H1 (cell line): ENCODE measurements at places on chromosomes 4 and X. TPM values are rescaled to one million over a fixed set of nuclear protein-coding genes. Genes with fewer than 3 reads are reported as not detected.

GRCh38 chrX:1899841-1900240 lies 285.0 kb downstream of the ASMT start:
- DNase-seq, result no peak
- H3K27me3 ChIP-seq, result no peaks in the 10 kb centered on the region
- H3K27ac ChIP-seq, result no peak overlapping the region
- no peaks in the 10 kb centered on the region for H3K4me1 ChIP-seq
- H3K4me3 ChIP-seq, result no peak overlapping the region

GRCh38 chrX:135295238-135295943 lies 13.9 kb upstream of the ETDC start:
- H3K27me3 ChIP-seq, result no peaks in the 10 kb centered on the region
- H3K27ac ChIP-seq, result no peak overlapping the region
- peak; percentile 63 for DNase-seq

DNA sequence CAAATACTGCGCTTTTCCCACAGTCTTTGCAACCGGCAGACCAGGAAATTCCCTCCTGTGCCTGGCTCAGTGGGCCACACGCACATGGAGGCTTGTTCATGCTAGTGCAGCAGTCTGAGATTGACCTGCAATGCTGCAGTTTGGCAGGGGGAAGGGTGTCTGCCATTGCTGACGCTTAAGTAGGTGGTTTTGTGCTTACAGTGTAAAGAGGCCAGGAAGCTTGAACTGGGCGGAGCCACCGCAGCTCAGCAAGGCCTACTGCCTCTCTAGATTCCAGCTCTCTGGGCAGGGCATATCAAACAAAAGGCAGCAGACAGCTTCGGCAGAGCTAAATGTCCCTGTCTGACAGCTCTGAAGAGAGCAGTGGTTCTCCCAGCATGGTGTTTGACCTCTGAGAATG lies 390.5 kb upstream of the TECRL start:
- no peaks in the 10 kb centered on the region for H3K36me3 ChIP-seq
- H3K4me3 ChIP-seq, result no peak overlapping the region
- H3K4me1 ChIP-seq, result no peaks in the 10 kb centered on the region
- H3K27me3 ChIP-seq, result no peaks in the 10 kb centered on the region
- DNase-seq, result no peak

DNA sequence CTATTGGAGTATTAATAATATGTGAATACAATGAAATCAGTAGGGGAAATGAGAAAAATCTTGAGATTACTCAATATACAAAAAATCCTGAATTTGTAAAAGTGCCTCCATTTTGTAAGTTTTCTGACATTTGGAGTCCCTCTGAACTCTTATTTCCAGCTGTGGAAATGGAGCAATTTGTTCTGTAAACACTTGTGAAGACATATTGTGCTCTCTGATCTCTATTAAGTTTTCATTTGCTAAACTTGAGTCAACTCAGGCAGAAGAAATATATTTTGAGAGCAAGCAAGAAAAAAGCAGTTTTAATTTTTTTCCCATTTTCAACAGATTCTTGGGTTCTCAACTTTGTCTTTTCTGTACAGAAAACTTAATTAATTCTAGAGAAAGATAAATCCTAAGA lies 51.4 kb upstream of the PCDH18 start:
- no peaks in the 10 kb centered on the region for H3K27me3 ChIP-seq
- H3K27ac ChIP-seq, result no peak overlapping the region
- no peak overlapping the region for H3K4me3 ChIP-seq
- no peak for DNase-seq
- no peaks in the 10 kb centered on the region for H3K36me3 ChIP-seq
- no peaks in the 10 kb centered on the region for H3K4me1 ChIP-seq

GRCh38 chrX:94435799-94436198 lies 761.8 kb downstream of the FAM133A start:
- H3K27ac ChIP-seq, result no peak overlapping the region
- no peaks in the 10 kb centered on the region for H3K36me3 ChIP-seq

- no peaks in the 10 kb centered on the region for H3K4me1 ChIP-seq
- no peaks in the 10 kb centered on the region for H3K27me3 ChIP-seq
- DNase-seq, result no peak
- no peaks in the 10 kb centered on the region for H3K36me3 ChIP-seq
- no peak overlapping the region for H3K4me3 ChIP-seq
These were observed 91.2 kb downstream of the LPAR4 start for GRCh38 chrX:78838709-78839108.

GRCh38 chr4:150425161-150425560 lies 156.8 kb upstream of the MAB21L2 start:
- H3K27ac ChIP-seq, result no peak overlapping the region
- no peak for DNase-seq
- no peaks in the 10 kb centered on the region for H3K27me3 ChIP-seq
- H3K4me1 ChIP-seq, result no peaks in the 10 kb centered on the region

GRCh38 chr4:10035130-10035529 lies 13.8 kb upstream of the SLC2A9 start:
- no peaks in the 10 kb centered on the region for H3K27me3 ChIP-seq
- H3K4me1 ChIP-seq, result no peaks in the 10 kb centered on the region
- no peak overlapping the region for H3K4me3 ChIP-seq
- H3K27ac ChIP-seq, result no peak overlapping the region
- no peak for DNase-seq
- no peaks in the 10 kb centered on the region for H3K36me3 ChIP-seq

- no peak overlapping the region for H3K4me3 ChIP-seq
- no peak for DNase-seq
- H3K27me3 ChIP-seq, result no peaks in the 10 kb centered on the region
- peaks cover 2% of the 10 kb centered on the region; the same call in 1 of the 2 replicates for H3K4me1 ChIP-seq
These were observed 14.2 kb downstream of the RGS12 start for GRCh38 chr4:3307060-3307459.

- H3K27me3 ChIP-seq, result no peaks in the 10 kb centered on the region
- H3K36me3 ChIP-seq, result no peaks in the 10 kb centered on the region
- H3K4me3 ChIP-seq, result no peak overlapping the region
- H3K27ac ChIP-seq, result no peak overlapping the region
These were observed 1.5 kb upstream of the NEIL3 start for GRCh38 chr4:177308125-177308524.

DNA sequence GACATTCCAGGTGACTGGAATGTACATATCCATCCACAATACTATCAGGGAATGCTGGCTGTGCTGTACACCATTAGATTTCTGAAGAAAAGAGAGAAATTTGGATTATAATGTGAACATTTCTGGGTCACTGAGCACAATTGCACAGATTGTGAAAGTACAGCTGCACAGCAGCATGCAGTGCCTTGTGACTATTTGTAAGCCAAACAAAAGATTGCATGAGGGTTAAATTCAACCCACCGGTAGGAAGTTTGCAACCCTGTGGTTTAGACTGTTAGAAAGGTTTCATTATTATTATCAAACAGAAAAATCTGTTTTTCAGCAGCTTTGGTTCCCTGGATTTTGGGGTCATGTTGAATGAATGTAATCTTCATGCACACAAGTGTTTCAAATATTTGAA lies 24.5 kb downstream of the DDIT4L start:
- no peak overlapping the region for H3K4me3 ChIP-seq
- no peaks in the 10 kb centered on the region for H3K36me3 ChIP-seq
- H3K27me3 ChIP-seq, result no peaks in the 10 kb centered on the region
- no peak for DNase-seq
- no peak overlapping the region for H3K27ac ChIP-seq

- H3K36me3 ChIP-seq, result no peaks in the 10 kb centered on the region
- H3K27me3 ChIP-seq, result peaks cover 27% of the 10 kb centered on the region
- no peak for DNase-seq
- no peak overlapping the region for H3K27ac ChIP-seq
These were observed 342.8 kb upstream of the F9 start for GRCh38 chrX:139187738-139188137.

GRCh38 chrX:119688911-119689321 lies 4.1 kb downstream of the SEPTIN6 start:
- DNase-seq, result no peak
- no peak overlapping the region for H3K4me3 ChIP-seq
- peaks cover 3% of the 10 kb centered on the region for H3K4me1 ChIP-seq
- H3K27ac ChIP-seq, result no peak overlapping the region
- no peaks in the 10 kb centered on the region for H3K36me3 ChIP-seq

DNA sequence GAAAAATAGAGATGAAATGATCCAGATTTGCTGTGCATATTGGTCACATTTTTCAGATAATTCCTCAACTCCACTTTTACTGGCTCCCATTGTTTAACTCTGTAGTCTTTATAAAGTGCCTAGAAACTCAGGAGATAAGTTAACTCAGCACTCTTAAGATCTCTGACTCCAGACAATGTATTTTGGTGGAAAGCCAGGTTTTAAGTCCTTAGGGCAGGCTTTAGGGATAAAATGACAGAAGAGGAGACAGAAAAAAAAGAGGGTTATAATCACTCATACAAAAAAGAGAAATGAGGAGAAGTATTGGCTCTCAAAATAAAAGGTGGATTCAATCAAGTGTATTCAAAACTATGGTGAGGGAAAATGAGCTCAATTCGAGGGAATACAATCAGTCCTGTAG lies 674.8 kb upstream of the INTU start:
- no peaks in the 10 kb centered on the region for H3K36me3 ChIP-seq
- H3K27ac ChIP-seq, result no peak overlapping the region
- DNase-seq, result no peak
- peaks cover 3% of the 10 kb centered on the region; the same call in 1 of the 2 replicates for H3K4me1 ChIP-seq
- H3K4me3 ChIP-seq, result no peak overlapping the region

DNA sequence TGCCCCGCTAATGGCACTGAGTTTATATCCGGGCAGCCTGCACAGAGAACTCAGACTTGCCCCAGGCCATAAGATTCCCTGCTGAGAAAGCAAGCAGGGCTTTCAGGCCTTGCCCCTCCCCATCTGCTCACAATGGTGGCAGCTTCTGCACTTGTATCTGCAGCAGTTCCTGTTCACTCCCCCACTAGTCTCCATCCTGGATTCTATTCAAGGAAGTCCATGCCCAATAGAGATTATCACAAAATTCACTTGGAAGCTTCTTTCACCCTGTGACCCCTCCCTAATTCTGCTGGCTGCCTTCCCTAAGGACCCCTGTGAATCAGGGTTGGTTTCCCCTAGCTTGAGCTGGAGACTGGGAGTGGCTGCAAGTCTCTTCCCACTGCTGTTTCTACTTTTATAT lies 34.5 kb upstream of the UCP1 start:
- no peaks in the 10 kb centered on the region for H3K4me1 ChIP-seq
- no peaks in the 10 kb centered on the region for H3K27me3 ChIP-seq
- H3K27ac ChIP-seq, result no peak overlapping the region
- no peaks in the 10 kb centered on the region for H3K36me3 ChIP-seq

DNA sequence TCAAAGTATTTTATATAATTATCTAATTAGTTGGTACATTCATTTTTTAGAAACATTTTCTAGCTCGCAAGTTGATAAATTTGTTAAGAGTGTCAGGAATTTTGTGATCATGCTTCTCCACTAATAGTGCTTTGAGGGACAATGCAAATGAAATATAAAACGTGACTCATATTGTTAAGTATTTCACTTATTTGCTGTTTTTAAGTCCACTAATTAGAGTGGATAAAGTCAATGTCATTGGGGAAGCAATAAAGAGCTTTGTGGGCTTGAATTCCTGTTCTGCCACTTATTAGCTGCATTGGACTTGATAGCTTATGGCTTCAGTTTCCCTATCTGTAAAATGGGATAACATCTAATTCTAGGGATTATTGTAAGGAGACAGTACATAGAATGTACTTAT lies 26.5 kb upstream of the ANAPC4 start:
- no peak overlapping the region for H3K4me3 ChIP-seq
- DNase-seq, result no peak
- H3K27ac ChIP-seq, result no peak overlapping the region
- H3K27me3 ChIP-seq, result no peaks in the 10 kb centered on the region

DNA sequence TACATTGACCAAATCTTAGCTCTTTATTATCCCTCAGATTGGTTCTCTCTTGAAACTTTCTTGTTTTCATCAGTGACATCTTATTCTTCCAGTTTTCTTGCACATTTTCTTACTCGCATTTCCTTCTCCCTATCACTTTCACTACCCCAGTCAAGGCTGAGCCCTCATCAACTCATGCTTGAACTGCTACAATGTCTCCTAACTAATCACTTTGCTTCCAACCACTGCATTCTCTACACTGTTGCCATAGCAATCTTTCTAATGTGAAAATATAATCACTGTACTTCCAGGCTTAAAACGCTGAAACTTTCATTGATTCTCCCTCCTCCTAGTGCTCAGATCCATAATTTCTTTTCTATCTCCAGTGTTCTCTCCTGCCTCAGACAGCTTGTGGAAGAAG lies 22.2 kb upstream of the LPAR4 start:
- H3K27ac ChIP-seq, result no peak overlapping the region
- no peaks in the 10 kb centered on the region for H3K36me3 ChIP-seq
- H3K4me3 ChIP-seq, result no peak overlapping the region
- DNase-seq, result no peak

DNA sequence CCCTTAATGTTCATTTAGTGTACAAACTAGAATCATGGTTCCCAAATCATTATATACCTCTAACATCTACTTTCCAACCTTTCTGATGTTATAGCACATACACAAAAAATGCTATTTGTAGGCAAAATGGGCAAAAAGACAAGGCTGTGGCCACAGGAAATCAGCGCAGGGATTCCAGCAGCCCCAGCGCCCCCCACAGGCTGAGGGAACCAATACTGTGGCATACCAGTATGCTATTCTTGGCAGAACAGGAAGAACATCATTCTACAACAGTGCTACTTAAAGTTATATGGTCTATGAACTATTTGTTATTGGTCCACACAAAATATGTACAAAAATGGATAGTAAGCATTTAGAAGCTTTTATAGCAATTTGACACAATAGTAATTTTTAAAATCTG lies 25.3 kb downstream of the STEEP1 start:
- H3K4me3 ChIP-seq, result no peak overlapping the region
- H3K4me1 ChIP-seq, result no peaks in the 10 kb centered on the region
- H3K27me3 ChIP-seq, result no peaks in the 10 kb centered on the region
- DNase-seq, result no peak
- no peak overlapping the region for H3K27ac ChIP-seq

DNA sequence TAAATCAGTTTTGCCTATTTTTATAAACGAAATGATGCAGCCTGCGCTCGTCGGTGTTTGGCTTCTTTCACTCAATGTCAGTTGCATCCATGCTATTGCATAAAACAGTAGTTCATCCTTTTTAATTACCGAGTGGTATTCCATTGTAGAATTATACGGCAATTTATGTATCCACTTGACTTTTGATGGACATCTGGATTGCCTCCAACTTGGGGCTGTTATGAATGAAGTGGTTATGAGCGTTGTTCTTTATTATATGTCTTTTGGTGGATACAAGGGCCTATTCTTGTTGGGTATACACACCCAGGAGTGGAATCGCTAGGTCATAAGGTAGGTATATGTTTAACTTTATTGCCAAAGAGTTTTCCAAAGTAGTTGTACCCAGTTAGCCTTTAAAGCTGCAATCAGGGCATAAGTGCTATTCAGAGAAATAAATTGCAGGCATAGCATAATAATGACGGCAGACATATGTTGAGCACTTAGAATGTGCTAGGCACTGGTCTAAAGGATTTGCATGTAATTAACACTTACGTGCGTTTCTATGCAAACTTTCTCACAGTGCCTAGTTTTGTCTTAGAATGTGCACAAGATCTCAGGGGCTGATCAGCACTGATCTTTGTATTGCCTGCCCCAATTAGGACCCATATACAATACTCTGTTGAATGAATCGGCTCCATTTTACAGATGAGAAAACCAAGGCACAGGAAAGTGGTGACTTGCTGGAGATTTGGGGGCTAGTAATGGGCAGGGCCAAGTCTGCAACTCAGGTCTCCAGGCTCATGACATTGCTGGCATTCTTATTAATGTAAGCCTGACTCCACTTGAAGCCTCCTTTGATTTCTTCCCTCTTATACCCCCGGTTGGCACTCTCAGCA lies 407.0 kb downstream of the BCOR start:
- peaks cover 2% of the 10 kb centered on the region for H3K27me3 ChIP-seq
- H3K4me1 ChIP-seq, result peaks cover 11% of the 10 kb centered on the region
- no peaks in the 10 kb centered on the region for H3K36me3 ChIP-seq
- no peak for DNase-seq
- no peak overlapping the region for H3K27ac ChIP-seq

The MAGEA11 gene
- not detected in 2 replicates for total RNA-seq

The PASD1 gene
- total RNA-seq, result 0.09 TPM in 1 of 2 replicates, not detected in the other

The ADH7 gene
- total RNA-seq, result not detected in 2 replicates

The BRS3 gene
- total RNA-seq, result not detected in 2 replicates

The MAB21L2 gene
- 0.11 TPM in 1 of 2 replicates, not detected in the other for total RNA-seq

The CD40LG gene
- total RNA-seq, result not detected in 2 replicates
